ENCODE measurements at places on chromosomes 4 and X.

DNA sequence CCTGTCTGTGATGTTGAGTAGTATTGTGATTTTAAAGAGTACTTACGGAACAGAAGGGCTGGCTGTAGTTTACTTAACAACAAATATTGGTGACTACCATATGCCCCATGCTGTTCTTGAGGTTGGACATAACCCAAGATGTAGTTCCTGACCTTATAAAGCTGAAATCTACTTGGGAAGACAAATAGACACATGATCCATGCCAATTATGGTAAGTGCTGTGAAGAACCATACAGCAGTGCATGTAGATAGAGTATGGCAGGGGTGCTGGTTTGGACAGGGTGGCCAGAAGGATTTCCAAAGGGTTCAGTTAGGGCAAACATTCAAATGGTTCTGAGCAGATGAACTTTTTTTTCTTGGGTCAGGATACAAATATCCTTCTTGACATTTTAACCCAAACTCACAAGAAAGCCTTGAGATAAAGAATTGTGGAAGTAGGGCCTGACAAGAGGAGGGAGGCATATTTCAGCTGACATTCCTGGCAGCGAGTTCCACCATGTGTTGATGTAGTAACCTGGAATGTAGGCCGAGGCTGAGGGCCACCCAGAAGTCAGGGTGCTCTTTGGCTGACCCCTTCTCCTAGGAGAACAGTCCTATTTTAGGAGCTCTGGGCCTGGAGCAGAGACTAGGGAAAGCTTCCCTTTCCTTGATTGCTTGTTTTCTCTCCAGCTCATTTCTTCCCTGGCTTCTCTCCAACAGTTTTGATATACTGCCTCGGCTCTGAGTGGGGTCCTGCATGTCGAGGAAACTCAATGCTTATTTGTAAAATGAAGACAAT, 74.2 kb downstream of the FREM3 start:
- DNase-seq = peak; percentile 68

- no peak for DNase-seq
Measured at GRCh38 chrX:87664381-87664780, 146.8 kb downstream of the KLHL4 start.

GRCh38 chr4:173666-174314, 49.5 kb downstream of the ZNF718 start:
- DNase-seq = no peak

- DNase-seq = no peak
Measured at GRCh38 chr4:157018920-157019490, 47.4 kb upstream of the PDGFC start.

- peak; percentile 41 for DNase-seq
Measured at GRCh38 chr4:102869569-102870197, 891 bp downstream of the CISD2 start.

DNA sequence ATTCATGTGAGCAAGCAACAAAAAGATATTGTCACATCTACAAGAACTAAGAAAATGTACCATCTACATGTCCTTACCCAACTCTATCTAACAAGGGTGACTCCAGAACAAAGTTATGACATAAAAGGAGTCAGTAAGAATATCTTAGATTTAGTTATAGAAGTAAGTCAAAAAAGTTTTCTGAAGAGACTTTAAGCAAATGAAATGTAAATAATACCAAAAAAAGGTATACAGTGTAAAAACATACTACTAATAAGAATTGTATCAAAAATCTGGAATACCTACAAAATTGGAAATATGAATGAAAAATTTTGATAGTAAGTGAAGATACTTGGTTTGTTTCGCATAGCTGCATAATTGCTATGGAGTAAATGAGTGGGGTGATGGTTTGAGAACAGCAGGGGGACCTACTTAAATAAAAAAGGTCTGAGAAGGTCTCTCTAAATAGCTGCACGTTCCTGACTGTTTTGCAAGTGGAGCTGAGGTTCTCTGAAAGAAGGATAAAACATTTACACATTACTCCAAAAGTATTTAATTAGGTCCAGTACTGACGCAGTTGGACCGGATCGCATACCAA, 51.0 kb upstream of the ENPP6 start:
- DNase-seq = no peak

DNA sequence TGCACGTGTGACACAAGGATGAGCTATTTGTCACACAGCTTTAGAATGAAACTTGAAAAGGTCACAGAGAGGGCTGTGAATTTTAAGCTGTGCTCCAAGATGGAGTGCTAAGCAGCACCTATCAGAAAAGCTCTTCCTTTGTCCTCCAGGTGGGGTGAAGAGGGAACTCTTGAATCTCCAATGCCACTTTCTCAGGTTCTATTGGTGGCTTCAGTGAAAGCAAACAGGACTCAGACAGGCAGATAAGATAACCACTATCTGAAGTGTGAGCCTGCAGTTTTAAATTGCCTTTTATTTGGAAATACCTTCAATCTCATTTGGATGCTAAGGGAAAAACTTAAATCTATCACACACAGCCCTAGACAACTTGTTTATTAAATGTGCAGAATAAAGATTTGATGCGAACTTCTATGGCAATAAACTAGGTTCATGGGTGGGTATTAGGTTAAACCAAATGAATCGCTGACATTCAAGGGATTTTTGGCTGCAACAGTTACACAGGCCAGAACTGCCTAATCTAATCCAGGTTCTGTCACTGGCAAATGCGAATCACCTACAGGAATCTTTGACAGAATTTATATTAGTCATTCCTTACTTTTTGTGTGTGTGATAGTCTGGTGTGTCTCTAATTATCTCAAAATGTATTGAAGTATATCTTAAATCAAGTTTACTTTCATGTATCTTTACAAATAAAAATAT, 13.6 kb upstream of the PDGFRA start:
- no peak for DNase-seq

DNA sequence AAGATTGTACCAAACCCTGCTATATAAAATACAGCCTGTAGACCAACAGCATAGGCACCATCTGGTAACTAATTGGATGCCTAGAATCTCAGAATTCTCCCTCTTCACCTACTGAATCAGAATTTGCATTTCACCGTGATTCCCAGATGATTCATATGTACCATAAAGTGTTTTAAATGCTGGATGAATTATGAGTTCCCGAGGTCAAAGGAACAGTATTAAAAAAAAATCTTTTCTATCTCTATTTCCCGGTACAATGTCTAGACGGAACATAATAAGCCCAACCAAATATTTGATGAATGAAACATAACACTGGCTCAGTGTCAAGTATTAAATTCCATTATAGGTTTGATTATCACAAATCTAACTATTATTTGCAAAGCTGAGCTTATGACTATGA, 280.0 kb downstream of the ANKRD50 start:
- no peak for DNase-seq

DNA sequence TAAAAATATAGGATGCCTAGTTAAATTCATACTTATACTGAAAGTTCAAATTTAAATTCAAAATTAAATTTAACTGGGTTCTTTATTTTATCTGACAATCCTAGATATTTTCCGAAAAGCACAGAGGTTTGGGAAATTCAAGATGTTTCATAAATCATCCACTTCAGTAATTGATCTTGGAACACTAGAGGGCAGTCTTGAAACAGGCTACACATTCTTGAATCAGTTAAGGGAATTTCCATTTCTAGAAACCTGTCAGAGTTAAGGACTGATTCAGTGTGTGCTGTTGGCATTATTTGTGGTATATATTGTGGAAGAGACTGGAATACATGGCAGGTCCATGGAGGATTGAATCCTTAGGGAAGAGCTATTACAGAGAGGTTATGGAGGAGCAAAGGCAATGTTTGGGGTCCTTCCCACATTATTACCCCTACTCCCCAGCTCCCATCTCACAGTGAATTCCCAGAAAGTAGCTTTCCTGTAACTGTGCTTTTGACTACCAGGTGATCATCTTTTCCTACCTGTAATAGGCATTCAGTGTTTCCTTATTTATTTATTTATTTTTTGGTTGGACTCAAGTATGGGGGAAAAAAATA, 92.9 kb downstream of the EGF start:
- peak; percentile 41 for DNase-seq

GRCh38 chrX:103066606-103067005, 2.6 kb upstream of the BEX1 start:
- DNase-seq = no peak

- no peak for DNase-seq
Measured at GRCh38 chr4:148847544-148848255, 405.5 kb upstream of the NR3C2 start.

- DNase-seq = no peak
Measured at GRCh38 chr4:159343116-159343515, 240.2 kb downstream of the RAPGEF2 start.

- DNase-seq = no peak
Measured at GRCh38 chrX:154018518-154019060, 1.1 kb downstream of the IRAK1 start.

DNA sequence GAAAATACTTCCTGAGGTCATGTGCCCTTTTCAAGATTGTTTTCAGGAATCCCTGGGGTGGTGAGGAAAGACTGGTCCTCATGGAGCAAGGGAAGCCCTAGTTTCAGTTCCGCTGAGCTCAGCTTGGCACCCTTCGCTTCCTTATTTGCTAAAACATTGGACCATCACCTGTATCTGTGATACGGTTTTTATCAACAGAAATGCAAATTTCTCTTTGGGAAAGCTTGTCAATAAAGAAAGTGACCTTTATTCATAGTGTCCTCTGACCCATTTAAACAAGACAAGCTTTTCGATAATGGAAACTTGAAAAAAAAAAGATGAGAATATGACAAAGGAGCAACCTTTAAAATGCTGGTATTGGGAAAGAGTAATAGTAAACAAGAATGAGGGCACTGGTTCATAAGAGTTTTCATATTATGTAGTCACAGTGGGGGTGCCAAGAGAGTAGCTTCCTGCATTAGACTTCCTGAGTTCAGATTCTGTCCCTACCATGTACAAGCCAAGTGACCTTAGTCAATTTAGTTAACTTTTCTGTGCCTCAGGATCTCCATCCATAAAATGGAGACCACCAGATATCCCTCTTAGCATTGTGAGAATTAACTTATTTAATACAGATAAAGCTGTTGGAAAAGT, 57.0 kb upstream of the RAI2 start:
- no peak for DNase-seq

- no peak for DNase-seq
Measured at GRCh38 chrX:138014577-138014976, 448.6 kb downstream of the ZIC3 start.

GRCh38 chr4:1099270-1099669, 14.1 kb downstream of the RNF212 start:
- no peak for DNase-seq

DNA sequence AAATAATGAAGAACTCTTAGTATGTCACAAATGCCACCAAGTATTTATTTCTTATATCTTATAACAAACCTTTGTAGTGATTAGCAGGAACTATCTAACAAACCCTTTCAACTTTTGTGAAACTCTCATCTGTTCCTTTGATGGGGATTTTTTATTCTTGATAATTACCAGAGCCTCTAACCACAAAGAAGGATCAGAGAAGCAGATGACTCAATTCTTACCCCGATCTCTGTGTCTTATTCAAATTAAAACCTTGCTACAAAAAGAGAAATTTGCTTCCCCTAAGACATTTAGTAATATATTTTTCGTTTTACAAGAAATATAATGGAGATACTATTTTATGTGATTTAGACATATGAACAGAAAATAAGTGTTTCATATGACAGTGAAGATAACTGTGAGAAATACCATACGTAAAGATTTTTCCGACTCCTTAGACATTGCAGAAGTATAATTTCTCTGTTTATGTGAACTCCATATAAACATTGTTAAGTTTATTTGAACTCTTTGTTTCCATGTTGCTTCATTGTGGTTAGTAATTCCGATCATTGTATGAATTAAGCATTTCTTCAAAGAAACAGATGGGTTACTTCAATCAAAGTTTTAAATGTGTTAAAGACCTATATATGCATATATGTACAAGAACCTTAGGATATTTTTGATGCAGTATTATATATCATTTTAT, 205.4 kb downstream of the CFAP299 start:
- no peak for DNase-seq

DNA sequence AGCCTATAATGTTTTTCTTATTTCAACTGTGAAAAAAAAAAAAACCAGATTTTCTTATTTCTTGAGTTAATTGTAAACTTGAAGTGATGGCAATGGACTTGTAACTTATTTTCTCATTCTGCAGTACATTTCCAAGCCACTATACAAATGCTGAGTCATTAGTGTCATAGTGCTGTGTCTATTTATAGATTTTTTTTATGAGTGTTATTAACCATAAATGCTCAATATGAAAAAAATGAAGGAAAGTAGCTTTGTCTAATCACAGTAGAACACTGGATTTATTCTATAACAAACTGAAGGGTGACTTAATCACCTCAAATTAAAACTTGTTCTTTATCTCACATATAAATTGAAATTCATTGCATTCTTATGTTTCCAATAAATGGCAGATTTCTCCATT, 718.6 kb downstream of the CCSER1 start:
- DNase-seq = no peak

- DNase-seq = no peak
Measured at GRCh38 chrX:39874202-39874816, 223.4 kb downstream of the BCOR start.

- no peak for DNase-seq
Measured at GRCh38 chr4:55742655-55743202, 76.9 kb upstream of the EXOC1L start.

DNA sequence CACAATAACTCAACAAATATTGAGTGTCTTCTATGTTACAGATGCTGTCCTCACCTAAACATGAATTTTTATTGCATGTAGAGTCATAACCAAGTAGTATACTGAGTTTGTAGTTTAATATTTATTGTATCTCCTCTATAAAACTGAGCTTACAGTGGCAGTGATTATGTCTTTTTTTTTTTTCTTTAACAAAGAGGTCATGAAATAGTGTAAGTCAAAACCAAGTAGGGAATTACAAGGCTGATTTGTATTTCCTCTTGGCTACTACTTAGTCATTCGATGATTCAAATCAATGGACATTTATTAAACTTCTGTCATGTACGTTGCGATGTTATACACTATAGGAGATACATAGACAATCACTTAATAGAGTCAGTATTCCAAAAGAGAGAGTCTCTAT, 48.4 kb downstream of the IL15 start:
- no peak for DNase-seq
